ENCODE measurements at places on chromosomes 11 and 22. TPM values are rescaled to one million over a fixed set of nuclear protein-coding genes. Genes with fewer than 3 reads are reported as not detected.

KRTAP5-9 gene
- 0.38 TPM for polyA plus RNA-seq

UPK3A gene
- polyA plus RNA-seq, result 0.42 TPM

C22orf23 gene
- 18.8 TPM for polyA plus RNA-seq

EMID1 gene
- polyA plus RNA-seq, result 24.4 TPM

OR52H1 gene
- not detected for polyA plus RNA-seq

C1QTNF4 gene
- 102 TPM for polyA plus RNA-seq

LRRN4CL gene
- polyA plus RNA-seq, result 0.40 TPM

Data from spinal cord (tissue), 10 donors.